ENCODE measurements at places on chromosomes 4 and X.

DNA sequence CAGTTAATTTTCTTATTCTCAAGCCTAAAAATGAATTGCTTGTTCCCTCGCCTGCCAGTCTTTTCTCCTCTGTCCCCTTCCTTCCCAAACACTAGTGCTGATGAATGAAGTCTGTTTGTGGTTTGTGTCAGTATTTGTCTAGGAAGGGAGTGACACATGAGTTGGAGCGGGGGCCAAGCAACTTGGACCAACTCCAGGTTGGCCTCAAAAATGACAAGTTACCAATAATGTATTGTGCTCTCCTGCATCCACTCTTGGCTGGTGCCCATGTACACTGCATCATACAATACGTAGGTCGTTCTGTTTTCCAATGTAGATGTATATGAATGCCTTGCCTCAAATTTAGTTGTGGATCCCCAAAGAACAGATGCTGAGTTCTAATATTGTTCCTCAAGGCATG, 223.0 kb upstream of the GPC4 start:
- no peak for DNase-seq

- DNase-seq: no peak
Observed at GRCh38 chrX:53186351-53186750, 38.7 kb downstream of the KDM5C start.

- no peak for DNase-seq
Observed at GRCh38 chr4:116702949-116703348, 382.4 kb downstream of the TRAM1L1 start.

DNA sequence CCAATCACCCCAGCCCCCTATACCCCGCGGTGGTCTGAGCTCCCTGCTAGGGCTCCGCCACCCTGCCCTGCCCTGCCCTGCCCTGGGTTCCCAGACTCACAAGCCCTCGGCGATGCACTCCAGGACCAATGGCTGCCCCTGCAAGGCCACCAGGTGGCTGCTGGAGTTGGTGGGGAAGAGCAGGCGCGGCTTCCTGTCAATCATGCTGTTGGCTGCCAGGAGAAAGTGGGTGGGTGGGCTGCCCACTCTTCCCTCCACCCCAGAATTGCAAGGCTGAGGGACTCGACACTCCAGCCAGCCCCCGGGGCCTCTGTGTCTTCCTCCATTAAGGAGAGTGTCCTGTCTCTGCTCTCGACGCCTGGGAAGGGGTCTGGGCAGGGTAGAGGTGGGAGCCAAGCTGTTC, 15.7 kb downstream of the L1CAM start:
- no peak for DNase-seq

DNA sequence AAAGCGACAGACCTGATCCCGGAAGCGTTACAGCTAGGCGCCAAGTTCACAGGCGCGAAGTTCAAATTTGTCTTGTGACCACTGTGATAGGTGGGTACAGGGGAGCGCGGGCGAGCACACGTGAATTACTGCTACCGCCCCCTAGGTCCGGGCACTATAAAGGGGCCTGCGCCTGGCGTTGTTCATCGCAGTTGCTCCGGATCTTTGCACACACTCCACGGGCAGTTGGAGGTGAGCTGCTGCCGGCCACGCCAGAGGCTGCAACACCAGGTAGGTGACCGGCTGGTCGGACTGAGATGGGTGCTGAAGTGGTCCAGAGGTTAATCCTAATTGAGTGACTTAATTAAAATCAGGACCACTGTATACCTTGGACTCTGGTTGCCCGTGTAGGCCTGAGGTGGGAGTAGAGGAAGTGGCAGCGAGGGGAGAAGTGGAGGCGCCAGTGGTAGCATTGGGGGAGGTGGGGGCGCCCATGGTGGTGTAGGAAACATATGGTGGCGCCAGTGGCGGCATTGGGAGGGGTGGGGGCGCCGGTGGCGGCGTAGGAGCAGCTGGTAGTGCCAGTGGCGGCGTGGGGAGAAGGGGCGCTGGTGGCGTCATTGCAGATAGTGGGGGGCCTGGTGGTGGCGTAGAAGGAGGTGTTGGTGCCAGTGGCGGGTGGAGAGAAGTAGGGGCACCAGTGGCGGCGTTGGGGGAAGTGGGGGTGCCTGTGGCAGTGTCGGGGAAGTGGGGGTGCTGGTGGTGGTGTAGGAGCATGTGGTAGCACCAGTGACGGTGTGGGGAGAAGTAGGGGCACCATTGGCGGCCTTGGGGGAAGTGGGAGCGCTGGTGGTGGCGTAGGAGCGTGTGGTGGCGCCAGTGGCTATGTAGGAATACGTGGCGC, at the start of gene GCNA:
Gene GCNA (plus strand): TSS at position 185 of the 883 bp plus-strand sequence. CDS start 2,385 bp downstream, outside the sequence.
- DNase-seq: no peak
